ENCODE measurements at places on chromosomes 6 and 20. TPM values are rescaled to one million over a fixed set of nuclear protein-coding genes. Genes with fewer than 3 reads are reported as not detected.

- DNase-seq = peak; percentile 88
These were observed 336.6 kb downstream of the CDH4 start for GRCh38 chr20:61588411-61589385.

DNA sequence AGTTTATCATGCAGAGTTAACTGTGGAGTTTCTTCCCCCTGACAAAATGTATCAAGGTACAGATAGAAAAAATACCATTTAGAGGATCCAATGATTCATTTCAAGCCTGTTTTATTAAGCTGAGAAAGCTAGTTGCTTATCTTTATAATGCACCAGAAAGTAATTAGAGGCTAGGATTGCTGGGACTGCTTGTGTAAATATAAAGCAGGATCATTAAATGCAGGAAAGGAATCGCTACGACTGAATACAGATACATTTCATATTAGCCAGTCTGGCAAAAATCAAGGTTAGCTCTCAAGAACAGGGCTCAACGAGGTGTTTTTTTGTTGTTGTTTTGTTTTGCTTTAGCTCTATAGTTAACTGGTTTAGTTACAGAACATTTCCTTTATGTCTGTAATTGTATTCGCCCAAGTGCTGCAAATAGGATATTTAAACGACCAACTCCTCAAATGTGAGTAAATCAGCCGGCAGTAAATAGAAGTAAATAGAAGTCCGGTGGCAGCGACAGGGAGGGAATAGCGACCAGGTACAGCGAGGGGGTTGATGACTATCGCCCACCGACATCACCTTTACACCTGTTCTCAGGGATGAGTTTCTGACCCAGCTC, 748 bp downstream of the UBE2J1 start:
- no peak for DNase-seq

DNA sequence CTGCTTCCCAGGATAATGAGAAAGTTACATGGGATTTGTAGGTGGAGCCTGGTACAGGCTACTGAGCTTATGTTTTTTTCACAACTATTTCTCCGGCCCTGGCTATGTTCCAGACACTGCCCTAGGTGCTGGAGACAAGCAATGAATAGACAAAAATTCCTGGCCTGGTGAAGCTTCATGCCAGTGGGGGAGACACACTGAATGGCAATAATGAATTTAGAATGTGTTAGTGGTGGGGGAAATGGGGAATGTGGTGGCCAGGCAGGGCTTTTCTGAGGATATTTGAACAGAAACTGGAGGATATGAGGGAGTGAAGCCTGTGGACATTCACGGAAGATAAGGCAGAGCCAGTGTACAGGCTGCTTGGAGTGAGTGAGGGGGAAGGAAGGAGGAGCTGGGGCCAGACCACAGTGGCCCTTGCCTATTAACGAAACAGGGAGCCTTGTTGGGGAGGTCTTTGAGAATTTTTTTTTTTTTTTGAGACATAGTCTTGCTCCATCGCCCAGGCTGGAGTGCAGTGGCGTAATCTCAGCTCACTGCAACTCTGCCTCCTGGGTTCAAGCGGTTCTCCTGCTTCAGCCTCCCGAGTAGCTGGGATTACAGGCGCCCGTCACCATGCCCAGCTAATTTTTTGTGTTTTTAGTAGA, 6.6 kb downstream of the FOXS1 start:
- peak; percentile 79 for DNase-seq

GRCh38 chr6:168111911-168112310, 32.9 kb upstream of the FRMD1 start:
- DNase-seq = no peak

GRCh38 chr6:46642928-46643751, 9.5 kb downstream of the CYP39A1 start:
- DNase-seq = peak; percentile 83

DNA sequence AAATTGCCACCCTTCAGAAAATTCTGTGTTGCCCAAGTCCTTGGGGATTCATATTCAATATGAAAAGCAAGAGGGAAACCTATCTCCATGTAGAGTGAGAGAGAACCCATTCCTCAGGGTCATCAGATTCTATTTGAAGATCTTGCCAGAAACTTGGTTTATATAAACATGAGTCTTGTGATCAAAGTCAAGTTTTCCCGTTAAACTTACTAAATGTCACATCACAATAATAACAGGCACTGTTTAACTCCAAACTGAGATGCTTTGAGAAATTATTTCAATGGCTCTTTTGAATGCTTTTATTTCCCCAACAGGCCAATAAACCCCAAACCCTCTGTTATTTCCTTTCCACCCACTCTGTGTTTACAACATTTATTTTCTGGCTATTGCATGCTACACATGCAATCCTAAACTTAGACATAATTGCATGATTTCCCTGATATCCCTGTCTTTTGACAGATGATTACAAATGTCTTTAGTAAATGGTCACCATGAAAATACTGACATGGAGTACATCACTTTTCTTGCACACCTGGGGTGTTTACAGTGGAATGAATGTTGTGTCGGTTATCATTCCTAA, 31.1 kb upstream of the SSTR4 start:
- no peak for DNase-seq

DNA sequence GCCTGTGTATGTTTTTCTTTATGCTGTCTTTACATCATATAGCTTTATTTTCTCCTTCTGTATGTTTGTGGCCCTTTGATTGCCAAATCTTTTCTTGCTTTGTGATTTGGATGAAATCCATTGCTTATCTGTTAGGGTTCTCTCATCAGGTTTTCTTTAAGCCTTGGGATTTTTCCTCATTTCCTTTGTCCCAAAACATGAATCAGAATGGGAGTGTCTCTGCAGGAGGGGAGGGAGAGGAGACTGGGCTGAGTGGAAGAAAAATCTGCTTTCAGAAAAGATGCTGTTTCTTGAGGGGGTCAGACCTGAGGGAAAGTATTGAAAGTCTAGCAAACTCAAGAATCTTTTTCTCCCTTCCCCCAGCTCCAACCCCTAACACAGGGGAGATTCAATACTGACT, 758.0 kb upstream of the MMS22L start:
- DNase-seq = no peak

- peak; percentile 67 for DNase-seq
These were observed 194.1 kb downstream of the OGFRL1 start for GRCh38 chr6:71482742-71483141.

DNA sequence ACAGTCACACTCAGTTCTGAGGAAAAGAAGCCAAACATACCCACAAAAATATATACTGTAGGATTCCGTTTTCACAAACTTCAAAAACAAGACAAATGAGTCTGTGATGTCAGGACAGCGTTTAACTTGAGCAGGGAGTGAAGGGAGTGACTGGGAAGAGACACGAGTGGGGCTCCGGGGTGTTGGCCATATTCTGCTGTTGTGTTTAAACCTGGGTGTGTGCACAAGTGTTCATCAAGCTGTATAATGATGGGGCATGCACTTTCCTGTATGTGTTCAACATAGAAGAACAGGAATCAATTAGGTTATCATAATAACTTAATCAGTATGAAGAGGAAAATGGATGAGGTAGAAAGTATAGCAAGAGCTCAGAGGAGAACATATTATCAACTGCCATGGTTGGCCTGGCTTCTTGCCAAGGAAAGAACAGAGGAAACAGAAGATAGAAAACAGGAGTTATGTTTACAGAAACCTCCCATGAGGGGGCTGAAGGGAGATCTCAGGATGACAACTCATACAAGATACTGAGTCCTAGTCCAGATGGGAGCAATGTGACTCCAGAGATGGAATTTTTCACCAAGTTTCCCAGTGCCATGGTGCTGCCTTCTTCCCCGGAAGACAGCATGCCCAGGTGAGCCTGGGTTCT, 15.1 kb upstream of the AFDN start:
- no peak for DNase-seq

DNA sequence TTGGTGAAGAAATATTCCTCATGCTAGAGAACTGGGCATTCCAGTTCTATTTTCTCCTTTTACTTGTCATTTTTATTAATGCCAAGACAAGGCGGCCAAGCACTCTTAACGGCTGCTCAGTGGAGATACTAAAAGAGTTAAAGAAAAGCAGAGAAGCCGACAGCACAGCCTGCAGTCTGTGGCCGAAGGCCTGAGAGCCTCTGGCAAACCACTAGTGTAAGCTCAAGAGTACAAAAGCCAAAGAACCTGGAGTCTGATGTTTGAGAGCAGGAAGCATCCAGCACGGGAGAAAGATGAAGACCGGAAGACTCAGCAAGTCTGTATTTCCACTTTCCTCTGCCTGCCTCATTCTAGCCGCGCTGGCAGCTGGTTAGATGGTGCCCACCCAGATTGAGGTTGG, 167.1 kb upstream of the FUT9 start:
- no peak for DNase-seq

GRCh38 chr20:37259865-37260264, 1.7 kb downstream of the GHRH start:
- no peak for DNase-seq

DNA sequence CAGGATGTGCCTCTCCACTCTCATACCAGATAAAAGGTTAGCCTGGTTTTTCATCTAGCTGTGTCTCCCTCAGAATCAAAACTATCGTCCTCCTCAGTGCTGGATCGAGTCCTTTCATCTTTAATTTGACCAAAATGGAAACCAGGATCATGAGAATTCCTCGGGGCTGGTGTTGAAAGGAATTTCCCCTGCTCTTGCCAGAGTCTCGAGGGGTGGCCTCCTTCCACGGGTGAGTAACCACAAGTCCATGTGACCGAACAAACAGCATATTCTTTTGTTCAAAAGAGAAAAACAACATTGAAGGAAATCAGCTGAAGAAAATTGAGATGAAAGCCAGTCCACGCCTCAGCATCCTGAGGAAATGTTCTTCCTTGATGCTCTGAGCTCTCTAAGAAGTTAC, 165.9 kb upstream of the CDYL start:
- DNase-seq = peak; percentile 88

- DNase-seq = no peak
These were observed 923 bp upstream of the ILRUN start for GRCh38 chr6:34697544-34697836.

DNA sequence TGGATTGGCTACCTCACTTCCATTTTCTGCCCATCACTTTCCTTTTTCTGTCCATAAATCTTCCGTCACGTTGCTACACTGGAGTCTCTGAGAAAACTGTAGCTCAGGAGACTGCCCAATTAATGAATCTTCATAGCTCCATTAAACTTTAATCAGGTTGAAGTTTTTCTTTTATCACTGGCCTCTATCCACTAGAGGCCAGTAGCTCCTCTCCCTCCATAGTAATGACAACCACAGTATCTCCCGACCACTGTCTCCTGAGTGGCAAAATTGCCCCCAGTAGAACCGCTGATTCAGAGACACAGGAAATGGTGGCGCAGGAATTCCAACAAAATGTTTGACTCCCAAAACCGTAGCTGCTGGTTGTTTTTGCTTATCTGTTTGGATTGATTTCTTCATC, 18.4 kb upstream of the DOK5 start:
- DNase-seq = no peak

- DNase-seq = peak; percentile 4
These were observed 250.8 kb upstream of the HTR1E start for GRCh38 chr6:86686496-86686895.

GRCh38 chr20:51985013-51985415, 182.7 kb upstream of the SALL4 start:
- DNase-seq = peak; percentile 97

DNA sequence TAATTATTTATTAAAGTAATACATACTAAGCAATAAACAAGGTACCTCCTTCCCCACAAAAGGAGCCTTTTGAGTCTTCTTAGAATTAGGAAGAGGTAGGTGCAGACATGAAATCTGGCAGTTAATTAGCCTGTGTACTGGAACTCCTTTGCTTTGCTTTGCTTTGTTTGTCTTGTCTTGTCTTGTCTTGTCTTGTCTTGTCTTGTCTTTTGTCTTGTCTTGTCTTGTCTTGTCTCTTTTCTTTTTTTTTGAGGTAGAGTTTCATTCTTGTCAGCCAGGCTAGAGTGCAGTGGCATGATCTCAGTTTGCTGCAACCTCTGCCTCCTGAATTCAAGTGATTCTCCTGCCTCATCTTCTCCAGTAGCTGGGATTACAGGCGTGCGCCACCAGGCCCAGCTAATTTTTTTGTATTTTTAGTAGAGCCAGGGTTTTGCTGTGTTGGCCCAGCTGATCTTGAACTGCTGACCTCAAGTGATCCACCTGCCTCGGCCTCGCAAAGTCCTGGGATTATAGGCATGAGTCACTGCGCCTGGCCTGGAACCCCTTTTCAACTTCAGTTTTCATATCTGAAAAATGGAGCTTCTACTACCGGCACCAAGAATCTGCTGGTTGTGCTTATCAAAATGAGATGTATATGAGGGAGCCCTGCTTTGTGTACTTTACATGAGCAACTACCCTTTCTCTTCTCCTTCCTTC, 301.2 kb downstream of the CDKAL1 start:
- no peak for DNase-seq

DNA sequence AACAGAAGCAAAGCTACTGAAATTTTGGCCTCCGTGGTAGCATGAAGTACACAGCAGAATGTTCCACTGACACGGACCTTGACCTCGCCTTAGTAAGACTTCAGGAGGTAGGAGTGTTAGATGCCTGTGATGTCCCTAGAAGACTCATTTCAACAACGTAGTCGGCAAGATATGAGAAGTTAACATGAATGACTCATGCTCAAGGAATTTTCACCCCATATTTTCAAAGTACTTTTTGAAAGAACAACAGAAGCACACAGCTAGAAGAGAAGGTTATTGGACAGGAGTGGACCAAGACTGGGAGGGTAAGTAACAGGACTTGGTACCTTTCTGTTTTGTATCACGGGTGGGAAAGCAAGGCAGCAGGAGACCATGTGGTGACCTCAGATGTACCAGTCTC, 78.0 kb downstream of the DZANK1 start:
- DNase-seq = peak; percentile 54

DNA sequence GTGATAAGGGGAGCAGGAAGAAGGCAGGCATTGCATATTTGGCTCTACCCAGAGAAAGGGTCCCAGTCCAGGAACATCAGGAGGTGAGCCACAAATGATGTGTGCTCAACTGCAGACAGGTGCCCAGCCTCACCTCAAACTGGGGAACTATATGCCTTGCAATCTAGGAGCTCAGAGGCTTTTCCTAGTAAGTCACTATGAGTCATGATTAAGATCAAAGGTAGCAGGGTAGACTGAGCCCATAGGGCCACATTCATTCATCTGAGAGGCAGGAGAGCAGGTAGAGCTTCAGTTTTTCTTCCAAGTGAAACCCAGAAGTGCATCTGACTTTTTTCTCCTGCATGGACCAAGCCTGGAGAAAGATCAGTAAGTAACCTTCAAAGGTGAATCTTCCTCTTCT, 31.3 kb downstream of the MARCKS start:
- peak; percentile 24 for DNase-seq

C6orf58 gene
- 1.0 TPM for total RNA-seq

BPIFA1 gene
- not detected for total RNA-seq

RAET1E gene
- not detected for total RNA-seq

IER3 gene
- 56.6 TPM for total RNA-seq

SNPH gene
- total RNA-seq = 5.9 TPM

CTAGE9 gene
- total RNA-seq = not detected

MYBL2 gene
- 14.2 TPM for total RNA-seq

TSPYL1 gene
- total RNA-seq = 102 TPM

DYNLT2 gene
- 0.35 TPM for total RNA-seq

TRIM15 gene
- not detected for total RNA-seq

PRRT1 gene
- not detected for total RNA-seq

NR2E1 gene
- not detected for total RNA-seq
